Dermis microvascular lymphatic vessel endothelial cell (primary cell): ENCODE measurements at places on chromosomes 3 and 15. TPM values are rescaled to one million over a fixed set of nuclear protein-coding genes. Genes with fewer than 3 reads are reported as not detected.

Gene CACNA2D2
- total RNA-seq = under 0.01 TPM in 2 replicates

Gene ZNF660
- 0.51 and 0.76 TPM in 2 replicates for total RNA-seq

Gene CCR3
- not detected in 2 replicates for total RNA-seq

Gene POTEB3
- not detected in 2 replicates for total RNA-seq

Gene CDCP1
- 0.13 and 0.39 TPM in 2 replicates for total RNA-seq

DNA sequence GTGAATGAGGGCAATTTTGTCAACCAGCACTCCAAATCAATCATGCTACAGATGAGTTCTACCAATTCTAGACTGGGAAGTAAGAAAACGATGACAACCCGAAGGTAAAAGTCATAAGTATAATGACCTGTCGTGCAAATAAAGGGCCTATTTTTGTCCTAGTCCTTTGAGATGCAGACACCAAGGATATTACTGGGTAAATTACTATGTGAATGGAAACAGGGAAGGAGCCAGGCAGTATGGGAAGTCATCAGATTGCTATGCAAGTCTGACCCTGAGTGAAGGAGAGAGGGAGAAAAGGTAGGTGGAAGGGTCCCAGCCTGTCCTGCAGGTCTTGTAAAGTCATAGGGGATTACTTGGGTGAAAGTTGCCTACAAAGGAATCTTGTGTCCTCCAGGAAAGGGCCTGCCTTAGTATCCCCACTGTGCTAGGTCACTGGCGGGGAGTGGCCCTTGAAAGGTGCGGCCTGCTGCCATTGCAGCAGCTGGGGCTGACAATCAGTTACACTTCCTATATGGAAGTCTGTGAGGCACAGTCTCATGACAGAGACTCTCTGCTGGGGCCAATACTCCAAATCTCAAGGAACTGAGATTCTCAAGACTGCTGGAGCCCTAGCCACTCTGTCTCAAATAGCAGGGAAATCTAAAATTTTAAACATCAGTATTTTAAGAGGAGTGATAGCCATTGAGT is 149.9 kb upstream of the SLC2A2 start:
- no peak for DNase-seq

DNA sequence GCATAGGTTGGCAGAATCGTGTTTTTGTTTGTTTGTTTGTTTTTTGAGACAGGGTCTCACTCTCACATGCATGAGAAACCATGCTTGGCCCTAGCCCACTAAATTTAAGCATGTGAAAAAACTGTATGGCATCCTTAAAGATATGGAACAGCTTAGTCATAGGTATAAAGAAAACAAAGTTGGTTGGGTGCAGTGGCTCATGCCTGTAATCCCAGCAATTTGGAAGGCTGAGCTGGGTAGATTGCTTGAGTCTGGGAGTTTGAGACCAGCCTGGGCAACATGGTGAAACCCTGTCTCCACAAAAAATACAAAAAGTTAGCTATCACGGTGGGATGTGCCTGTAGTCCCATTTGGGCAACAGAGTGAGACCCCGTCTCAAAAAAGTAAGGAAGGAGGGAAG is 25.2 kb downstream of the EXD1 start:
- DNase-seq = no peak

- DNase-seq = no peak
Measured at GRCh38 chr15:23736033-23736673, 49.0 kb upstream of the NDN start.

DNA sequence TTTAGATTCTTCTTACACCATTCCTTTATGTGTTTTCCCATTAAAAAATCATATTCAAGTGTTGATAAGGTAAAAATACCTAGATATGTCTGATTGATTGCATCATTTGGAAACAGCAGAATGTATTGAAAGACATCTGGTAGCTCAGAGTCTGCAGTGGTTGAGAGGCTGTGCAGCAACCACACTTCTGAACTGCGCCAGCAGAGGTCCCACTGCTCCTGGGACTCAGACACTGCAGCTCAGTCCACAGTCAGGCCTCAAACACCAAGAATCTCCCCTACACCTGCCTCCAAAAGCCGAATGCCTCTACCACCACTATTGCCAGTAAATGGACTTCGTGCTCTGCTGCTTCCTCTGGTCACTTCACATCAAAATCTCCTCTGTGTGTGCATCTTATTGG is 176.9 kb upstream of the LMCD1 start:
- peak; percentile 23 for DNase-seq
